ENCODE measurements at places on chromosomes 5 and 9.

DNA sequence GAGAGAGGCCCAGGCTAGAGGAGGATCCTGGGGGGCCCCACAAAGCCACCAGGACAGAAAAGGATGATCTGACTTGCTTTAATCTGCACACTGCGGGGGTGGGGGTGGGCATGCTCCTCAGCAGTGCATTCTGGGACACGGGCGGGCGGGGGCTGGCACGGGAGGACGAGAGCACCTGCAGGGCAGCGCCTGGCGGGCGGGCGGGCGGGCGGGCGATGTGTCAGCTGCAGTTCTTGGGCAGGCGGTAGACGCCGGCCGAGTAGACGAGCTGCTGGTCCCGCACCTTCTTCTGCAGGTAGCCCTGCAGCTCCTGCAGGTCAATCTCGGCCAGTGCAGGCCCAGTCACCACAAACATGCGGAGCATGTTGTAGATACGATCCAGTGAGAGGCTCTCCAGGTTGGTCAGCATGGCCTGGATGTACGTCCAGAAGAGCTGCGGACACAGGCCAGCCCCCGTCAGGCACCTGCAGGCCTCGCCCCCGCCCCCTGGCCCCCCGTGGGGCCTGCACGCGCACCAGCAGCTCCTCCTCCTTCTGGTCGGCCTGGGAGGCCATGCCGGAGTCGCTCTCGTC lies 3.0 kb upstream of the TMEM210 start:
- DNase-seq: no peak

GRCh38 chr5:10712574-10713366 lies 48.3 kb downstream of the DAP start:
- DNase-seq: no peak

DNA sequence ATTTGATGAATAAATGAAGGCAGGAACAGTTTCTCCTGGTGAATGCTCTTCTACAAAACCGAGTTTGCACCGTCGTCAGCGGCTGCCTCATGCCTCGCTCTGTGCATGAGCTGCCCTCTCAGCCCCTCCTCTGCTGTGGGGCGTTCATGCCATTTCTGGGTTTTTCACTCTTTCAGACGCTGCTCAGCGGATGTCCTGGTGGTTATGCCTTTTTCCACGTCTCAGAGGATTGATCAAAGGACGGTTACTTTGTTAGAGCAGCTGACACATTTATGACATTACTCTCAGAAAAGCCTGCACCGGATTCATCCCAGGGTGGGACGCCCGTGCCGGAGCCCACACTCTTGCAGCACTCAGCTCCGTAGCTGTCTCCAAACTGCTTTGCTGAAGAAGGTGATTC lies 195.9 kb upstream of the PPP1R26 start:
- DNase-seq: no peak

- DNase-seq: no peak
Observed at GRCh38 chr5:96007051-96007450, 45.4 kb upstream of the ELL2 start.

GRCh38 chr5:140966293-140967225 lies at the start of gene PCDHAC2:
Gene PCDHAC2, plus strand, starts transcription at chr5:140966476. Its CDS starts 291 bp downstream, at chr5:140966767.
- DNase-seq: peak; percentile 14

DNA sequence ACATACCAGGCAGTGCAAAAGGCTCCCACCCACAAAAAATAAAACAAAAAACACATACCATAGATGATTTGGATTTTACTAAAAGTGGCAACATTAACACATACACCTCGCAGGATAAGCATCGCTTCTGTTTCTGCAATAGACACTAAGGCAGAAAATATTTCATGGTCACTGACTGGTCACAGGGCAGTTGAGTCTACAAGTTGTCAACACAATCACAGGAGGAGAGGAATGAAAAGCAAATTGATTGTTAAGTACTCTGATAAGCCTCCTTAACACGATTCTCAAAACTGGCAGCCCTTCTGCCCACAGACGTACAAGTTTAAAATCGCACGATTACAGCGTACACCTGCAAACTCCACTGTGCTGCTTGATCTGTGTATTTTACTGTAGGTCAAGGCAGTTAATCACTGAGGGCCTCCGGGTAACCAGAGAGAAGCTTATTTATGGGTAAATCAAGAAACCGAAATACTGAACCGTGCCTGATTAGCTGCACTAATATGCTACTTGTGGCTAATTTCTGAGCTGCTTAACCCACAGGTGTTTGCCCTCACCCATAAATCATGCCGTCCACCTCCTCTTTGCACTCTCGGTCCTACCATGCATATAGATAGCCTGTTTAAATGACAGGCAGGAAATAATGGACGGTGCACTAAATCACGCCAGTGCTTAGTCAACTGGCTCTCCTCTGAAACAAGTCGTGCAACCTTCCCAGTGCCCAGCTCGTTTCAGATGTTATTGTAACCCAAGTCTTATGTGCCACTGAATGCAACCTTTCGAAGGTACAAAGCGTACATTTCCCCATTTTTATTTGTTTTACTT lies 659.4 kb upstream of the ADAMTS16 start:
- no peak for DNase-seq

GRCh38 chr9:135136481-135136880 lies 49.0 kb downstream of the OLFM1 start:
- DNase-seq: no peak

- no peak for DNase-seq
Observed at GRCh38 chr9:137763271-137763955, 114.2 kb upstream of the CACNA1B start.

GRCh38 chr9:130701059-130702022 lies 7.8 kb downstream of the EXOSC2 start:
- DNase-seq: peak; percentile 90

DNA sequence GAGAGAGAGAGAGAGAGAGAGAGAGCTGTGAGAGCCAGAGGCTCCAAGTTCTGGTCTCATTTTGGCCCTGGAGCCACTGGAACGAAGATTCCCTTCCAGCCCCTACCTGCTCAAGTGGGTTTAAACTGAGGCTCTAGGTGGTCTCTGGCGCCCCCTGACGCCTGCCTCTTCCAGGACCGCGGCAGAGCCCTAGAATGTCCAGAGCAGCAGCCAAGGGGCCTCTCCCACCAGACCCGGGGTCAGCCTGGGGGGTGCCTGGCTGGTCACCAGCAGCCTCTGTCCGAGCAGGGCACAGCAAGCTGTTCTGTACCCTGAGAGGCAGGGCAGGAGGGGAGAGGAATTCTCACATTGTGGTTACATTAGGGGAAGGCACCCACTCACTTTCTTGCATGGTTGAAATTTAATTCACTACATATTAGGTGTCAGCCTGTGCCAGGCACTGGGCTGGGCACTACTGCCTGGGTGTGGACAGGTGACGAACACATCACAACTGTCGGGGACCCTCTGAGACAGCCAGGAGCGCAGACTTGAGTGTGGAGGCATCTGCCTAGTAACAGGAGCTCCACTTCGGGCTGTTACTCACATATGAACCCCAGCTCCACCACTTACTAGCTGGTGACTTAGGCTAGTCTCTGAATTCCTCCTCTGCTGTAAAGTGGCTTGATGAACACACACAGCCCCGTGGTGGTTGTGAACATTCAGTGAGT lies 44.5 kb downstream of the AMBP start:
- DNase-seq: peak; percentile 9

GRCh38 chr9:97543561-97543960 lies 42.1 kb downstream of the TMOD1 start:
- no peak for DNase-seq

DNA sequence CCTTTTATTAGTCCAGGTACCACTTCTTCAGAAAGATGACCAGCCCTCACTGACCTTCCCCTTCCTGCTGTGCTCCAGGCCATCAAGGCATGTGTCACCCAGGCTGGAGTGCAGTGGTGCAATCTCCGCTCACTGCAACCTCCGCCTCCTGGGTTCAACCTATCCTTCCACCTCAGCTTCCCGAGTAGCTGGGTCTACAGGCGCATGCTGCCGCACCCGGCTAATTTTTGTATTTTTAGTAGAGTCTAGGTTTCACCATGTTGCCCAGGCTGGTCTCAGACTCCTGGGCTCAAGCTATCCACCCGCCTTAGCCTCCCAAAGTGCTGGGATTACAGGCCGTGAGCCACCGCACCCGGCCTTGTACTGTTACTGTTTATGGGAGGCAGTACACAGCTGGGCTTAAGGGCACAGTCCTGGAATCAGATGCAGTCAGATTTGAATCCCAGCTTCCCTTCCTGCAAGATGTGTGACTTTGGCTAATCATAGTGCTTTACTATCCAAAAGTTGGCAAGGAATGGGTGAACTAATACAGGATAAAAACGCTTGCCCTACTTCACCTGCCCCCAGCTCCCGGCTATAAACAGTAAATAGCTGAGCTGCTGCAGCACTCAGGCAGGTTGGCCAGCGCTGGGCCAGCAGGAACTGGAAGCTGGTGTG lies 483 bp upstream of the EIF4EBP3 start:
- no peak for DNase-seq

- DNase-seq: peak; percentile 88
Observed at GRCh38 chr9:6759185-6759977, 1.6 kb downstream of the KDM4C start.

DNA sequence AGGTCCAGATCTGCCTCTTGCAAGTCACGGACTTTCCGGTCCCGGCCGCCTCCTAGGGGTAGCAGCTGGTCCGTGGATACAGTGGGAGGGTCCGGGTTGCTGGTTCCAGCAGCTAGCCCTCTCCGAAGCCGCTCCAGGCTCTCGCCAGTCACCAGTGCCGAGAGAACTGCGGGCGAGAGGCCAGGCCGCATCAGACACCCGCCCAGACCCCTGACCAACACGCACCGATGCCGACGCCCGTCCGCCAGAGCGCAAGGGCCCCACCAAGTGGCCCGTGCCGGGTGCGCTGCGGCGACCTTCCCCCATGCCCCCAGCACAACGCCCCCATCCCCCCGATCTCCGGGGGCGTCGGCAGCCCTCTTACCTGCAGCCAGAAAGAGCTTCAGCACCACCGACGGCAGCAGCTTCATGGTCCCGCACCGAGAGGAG lies 470 bp downstream of the HBEGF start:
- peak; percentile 70 for DNase-seq

DNA sequence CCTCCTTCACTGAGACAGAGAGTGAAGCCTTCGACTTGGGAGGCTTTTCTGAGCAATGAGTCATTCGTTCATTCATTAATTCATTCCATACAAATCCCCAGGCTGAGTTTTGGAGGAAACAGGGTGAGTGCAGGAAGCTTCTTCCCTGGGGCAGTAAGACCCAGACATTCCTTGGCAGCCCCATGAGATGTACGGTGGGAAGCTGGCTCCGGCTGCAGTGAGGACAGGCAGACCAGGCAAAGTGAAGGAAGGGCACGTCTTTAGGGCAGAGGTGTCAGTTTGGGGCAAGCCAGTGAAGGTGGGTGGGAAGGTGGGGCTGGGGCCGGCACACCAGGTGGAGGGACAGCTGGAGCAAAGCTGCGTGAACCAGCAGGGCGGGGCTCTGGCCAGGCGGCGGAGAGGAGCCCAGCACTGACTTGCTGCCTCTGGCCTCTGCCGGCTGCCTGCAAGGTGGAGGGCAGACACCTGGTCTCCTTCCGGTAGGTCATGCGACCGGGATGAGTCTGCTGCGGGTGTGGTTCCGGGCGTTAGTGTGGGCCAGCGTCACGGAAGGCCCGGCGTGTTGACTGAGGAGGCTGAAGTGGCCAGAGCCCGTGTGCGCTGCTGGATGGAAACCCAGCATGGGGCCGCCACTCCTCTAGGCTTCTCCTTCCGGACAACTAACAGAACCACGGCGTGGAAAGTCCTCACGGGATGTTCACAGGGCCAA lies 16.6 kb downstream of the OLFM1 start:
- no peak for DNase-seq

- no peak for DNase-seq
Observed at GRCh38 chr5:60487476-60487875, 212.5 kb downstream of the DEPDC1B start.

DNA sequence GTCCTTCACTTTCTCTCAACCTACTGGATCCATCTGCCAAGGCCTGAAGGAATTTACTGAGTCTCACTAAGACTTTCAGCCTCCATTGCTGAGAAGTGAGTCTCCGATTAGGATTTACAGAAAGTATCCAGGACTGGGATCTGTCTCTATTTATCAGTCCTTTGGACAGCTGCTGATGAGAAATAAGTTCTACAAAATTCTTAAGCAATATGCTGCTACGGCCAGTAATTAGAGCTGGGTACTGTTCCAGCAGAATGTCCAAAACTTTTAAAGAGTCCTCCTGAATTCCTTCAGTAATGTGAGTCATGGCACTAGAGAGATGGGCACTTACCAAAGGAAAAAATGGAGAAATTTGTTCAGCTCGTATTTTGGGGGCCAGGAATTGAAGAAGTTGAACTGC lies 5.9 kb downstream of the TEX10 start:
- peak; percentile 18 for DNase-seq

DNA sequence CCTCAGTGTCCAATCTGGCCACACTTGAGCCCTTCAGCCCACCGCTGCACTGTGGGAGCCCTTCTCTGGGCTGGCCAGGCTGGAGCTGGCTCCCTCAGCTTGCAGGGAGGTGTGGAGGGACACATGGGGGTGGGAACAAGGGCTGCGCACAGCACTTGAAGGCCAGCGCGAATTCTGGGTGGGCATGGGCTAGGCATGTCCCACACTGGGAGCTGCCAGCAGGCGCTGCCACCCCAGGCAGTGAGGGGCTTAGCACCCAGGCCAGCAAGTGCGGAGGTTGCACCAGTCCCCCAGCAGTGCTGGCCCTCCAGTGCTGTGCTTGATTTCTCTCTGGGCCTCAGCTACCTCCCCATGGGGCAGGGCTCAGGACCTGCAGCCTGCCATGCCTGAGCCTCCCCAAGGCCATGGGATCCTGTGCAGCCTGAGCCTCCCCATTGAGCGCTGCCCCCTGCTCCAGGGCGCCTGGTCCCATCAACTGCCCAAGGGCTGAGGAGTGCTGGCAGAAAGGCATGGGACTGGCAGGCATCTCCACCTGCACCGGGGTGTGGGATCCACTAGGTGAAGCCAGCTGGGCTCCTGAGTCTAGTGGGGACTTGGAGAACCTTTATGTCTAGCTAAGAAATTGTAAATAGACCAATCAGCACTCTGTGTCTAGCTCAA lies 148.2 kb downstream of the EMB start:
- no peak for DNase-seq

- peak; percentile 25 for DNase-seq
Observed at GRCh38 chr9:124122321-124122720, 110.8 kb downstream of the LHX2 start.

DNA sequence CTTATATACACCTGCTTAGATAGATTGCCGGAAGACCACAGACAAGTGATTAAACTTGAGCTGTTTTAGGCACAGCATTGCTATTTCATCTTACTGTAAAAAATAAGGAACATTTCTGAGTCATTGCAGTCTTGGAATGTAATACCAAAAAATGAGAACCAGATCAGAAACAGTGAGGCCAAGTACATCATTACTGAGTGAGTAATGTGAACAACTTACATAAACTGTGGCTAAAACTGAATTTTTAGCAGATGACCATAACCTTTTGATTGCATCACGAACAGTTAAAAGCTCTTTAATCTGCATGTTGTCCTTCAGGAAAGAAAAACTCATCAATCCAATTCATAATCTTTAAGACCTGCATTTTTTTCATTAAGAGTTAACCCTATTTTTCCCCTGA lies 157.1 kb upstream of the FGF10 start:
- DNase-seq: peak; percentile 90

- no peak for DNase-seq
Observed at GRCh38 chr5:7415123-7415522, 19.2 kb downstream of the ADCY2 start.

Data from iris pigment epithelial cell (primary cell).